NCI-H2081 (cell line): ENCODE measurements at places on chromosomes 11 and 22.

DNA sequence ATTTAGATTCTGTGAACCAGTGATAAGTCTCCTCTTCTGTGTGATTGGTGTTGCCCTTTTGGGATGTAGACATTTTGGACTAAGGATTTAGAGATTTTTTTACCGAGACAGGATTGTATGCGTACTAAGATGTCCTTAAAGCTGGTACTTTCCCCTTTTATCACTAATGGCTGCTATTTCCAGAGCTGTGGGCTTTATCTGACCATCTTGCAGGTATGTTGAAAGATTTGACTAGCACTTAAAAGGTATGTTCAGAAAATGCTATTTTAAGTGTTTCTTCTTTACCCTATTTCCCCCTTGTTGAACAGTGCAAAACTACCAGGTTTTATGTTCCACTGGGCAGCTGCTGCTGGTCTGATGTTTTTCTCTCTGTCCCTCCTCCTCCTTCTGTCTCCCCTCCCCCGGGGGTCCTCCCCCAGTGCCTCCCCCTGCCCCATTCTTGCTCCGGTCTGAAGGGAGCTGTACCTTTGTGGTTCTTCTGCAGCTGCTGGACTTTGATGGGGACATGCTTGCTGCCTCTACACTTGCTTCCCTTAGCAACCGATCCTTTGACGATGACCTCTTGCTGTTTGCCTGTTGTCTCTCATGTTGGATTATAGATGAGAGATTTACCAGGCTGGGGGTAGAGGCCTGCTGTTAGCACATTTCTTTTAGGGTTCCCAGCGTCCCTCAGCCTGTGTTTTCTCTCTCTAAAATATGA, 59.6 kb downstream of the ZNRF3 start:
- DNase-seq, result no peak

DNA sequence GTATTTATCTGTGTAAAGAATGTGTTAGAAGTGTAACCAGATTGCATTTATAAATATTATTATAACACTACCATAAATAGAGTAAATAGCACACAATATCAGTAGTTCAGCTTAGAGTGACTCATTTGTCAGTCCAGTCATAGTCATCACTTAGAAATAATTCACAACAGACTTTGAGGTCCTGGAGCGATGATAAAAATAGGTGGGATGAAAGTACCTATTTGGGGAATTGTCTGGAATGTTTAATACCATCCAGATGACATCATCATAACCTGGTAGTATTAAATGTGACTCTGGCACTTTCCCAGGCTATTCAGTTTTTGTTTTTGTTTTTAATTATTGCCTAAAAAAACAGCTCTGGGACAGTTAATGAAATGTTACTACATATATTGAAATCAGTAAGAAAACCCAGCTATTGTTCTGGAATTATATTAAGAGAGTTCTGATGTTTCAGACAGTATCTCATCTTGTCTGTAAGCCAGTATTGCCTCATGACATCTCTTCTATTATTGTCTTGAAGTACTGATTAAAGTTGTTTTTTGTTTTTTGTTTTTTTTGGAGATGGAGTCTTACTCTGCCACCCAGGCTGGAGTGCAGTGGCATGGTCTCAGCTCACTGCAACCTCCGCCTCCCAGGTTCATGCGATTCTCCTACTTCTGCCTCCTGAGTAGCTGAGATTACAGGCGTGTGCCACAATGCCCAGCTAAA, 74.8 kb downstream of the SIK2 start:
- DNase-seq, result no peak

DNA sequence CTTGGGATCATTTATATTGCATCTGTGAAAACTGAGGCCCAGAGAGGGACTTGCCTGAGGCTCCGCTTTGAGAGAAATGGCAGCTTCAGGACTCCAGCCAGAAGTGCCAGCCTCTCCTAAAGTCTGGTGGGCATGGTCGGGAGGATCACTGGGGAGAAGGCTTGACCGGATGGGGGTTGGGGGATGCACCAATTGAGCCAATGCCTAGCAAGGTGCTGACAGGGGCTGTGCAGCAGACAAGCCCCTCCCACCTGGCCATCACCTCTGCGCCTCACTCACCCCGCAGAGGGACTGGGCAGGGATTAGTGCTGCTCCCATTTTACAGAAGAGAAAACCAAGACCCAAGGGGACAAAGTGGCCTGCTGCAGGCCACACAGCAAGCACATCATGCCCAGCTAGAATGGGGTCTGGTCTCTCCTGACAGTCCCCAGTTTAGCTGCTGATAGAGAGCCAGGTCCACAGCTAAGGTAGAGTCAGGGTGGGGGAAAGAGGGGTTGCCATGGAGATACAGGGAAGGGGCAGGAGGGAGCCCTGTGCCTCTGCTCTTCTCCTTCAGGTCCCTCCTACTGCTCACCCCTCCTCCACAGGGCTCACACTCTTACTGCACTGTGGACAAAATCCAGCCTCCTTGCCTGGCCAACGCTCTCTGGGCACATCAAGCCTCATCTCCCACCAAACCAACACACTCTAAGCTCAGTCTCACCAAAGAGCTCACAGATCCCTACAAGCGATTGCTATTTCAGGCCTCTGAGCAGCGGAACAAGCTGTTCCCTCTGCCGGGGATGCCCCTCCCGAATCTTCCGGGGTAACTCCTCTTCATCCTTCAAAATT, 29.5 kb downstream of the TEF start:
- no peak for DNase-seq

DNA sequence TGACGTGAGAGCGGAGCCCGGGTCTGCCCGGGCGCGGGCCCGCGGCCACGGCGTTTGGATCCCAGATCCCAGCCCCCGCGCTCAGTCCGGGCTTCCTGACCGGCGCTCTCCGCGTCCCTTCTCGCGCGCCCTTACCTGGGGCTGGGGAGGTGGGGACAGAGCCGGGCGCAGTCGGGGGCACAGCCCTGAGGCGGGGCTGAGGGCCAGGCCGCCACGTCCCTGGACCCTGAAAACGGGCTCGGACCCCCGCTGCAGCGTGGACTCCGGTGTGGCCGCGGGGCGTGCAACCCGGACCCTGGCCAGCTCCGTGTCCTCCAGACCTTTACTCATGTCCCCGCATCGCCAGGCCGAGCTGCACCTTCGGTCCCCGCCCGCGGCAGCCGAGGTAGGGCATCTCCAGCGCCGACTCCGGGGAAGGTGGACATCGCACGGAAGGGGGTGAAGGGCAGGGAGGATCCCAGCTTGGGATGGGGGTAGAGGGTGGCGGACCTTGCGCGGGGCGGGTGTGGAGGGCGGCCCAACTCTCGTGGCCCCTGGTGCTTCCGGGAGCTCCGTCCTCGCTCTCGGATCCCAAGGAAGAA, 9.9 kb upstream of the AIFM3 start:
- DNase-seq, result no peak

DNA sequence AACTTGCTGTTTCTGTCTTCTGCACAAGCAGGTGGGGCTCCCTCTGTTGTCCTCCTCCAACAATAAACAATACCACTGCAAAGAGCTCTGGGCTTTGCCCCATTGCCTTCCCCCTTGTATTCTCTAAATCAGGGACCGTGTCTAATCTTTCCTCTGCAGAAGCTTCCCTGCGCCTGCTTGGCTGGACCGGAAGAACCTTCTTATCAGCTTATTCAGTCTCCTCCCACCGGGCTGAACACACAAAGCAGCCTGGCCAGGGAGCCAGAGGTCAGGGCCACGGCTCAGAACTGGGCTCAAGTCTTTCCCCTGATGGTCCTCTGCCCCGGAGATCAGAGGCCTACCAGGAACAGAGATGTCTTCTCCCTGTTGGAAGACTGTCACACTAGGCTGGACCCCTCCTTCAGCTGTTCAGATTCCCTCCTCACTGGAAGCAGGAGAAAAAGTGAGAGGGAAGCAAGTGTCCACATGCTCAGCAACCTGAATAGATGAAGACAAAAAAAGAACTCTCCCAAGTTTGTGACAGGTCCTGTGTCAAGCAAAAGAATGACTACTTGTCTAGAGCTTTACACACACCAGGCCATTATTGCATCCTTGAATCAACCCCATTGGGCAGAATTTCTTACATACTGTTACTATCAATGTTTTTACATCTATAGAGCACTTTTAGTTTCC, 63.7 kb downstream of the RAB30 start:
- peak; percentile 49 for DNase-seq

GRCh38 chr11:66686801-66687750, 9.4 kb upstream of the RBM4B start:
- no peak for DNase-seq

DNA sequence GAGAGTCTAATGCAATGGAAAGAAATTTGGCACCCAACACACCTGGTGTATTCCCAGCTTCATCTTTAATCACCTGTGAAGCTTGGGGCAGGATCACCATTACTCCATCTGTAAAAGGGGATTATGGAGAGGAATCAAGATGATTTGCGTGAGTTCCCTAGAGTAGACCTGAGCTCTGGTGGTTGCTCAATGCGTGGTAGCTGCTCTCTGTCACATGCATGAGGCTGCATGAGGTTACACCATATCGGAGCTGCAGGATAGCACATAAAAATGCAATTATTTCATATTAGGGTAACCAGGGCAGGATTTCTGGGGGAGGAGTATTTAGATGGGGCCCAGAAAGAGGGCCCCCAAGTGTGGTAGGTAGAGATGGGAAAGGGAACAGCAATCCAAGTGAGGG, 35.3 kb upstream of the CLMP start:
- no peak for DNase-seq

GRCh38 chr22:35399114-35399677, 744 bp upstream of the MCM5 start:
- DNase-seq, result no peak

GRCh38 chr11:81497202-81497804, 1236.4 kb downstream of the FAM181B start:
- DNase-seq, result peak; percentile 26

- DNase-seq, result no peak
Measured at GRCh38 chr22:37054056-37054395, 2.5 kb downstream of the KCTD17 start.

- DNase-seq, result no peak
Measured at GRCh38 chr11:113698515-113698914, 7.6 kb downstream of the TMPRSS5 start.

DNA sequence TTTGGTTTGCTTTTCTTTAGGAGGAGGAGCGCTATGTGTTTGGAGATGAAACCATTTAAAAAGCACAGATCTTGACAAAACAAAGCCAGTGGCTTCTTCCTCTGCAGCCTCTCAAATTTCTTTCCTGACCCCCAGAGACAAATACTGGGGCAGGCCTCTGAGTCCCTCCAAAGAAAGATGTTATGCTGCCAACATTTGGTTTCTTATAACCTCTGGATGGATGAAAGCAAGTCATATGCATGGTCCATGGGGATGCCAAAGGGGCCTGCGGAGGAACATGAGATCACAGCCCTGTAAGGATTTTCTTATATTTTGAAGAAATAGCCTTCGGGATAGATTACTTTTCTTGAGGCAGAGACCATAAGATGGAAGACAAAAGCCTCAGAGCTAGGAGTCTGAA, 179.1 kb downstream of the TENM4 start:
- no peak for DNase-seq

DNA sequence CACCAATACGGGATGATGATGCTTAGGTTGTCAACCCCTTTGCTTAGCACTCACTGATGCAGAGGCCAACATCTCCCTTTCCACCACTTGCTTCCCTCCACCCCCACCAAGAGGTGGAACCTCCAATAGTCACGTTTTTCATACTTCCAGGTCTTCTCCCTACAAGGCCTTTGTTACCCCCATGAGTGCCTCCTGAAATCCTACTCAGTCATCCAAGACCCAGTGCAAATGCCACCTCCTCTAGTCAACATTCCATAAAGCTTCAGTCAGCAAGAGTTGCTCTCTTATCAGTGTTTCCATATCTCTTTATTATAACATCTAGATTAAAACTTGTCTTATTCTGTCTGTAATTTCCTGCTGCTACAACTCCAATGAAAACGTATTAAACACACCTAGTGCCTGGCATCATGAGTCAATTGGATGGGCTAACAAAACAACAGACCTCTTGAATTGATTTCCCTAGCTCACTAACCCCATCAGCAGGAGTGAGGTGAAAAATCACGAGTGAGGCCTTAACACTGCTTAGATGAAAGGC, 370.7 kb upstream of the CCDC90B start:
- no peak for DNase-seq

DNA sequence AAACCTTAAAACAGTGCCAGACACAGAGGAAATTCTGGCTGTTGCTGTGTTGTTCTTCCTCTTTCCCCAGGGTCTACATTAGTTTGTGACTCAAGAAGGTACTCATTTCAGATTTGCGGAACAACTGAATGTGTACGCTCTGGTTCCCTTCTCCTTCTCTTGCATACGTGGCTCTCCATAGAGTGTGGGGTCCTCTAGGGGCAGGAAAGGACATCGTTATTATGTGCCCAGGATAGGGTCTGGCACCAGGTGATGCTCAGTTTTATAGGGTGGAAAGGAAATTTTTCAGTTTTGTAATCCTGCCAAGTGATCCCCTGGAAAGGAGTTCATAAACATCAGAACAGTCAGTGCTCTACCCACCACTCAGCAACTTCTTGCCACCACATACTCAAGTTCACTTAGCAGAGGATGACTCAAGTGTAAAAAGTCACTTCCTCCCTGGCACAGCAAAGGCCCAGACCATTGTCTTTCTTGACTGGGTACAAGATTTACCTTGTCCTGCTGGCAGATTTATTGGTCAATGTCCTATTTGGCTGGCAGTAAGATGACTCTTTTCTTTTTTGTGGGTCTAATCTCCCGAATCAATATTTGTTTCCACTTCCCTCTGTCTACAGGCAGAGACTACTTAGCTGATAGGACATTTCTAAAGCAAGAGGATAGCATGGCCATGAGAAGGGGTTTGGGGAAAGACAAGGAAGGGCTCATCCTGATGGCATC, 246.0 kb upstream of the TENM4 start:
- no peak for DNase-seq

DNA sequence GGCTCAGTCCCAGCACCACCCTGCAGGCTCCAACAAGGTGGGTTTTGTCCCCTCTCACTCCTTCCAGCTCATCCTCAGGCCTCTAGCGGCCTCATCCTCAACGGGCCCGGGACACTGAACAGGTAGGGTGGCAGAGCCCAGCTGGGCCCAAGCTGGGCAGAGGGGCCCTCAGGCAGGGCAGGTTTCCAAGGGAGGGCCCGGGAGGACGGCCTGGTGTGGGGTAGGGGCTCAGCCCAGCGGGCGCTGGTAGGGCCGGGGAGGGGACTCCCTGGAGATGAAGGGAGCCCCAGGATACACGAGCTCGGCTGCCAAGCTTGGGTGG, 2.5 kb upstream of the IFITM10 start:
- DNase-seq, result no peak

- no peak for DNase-seq
Measured at GRCh38 chr11:79046366-79046765, 394.5 kb downstream of the TENM4 start.

DNA sequence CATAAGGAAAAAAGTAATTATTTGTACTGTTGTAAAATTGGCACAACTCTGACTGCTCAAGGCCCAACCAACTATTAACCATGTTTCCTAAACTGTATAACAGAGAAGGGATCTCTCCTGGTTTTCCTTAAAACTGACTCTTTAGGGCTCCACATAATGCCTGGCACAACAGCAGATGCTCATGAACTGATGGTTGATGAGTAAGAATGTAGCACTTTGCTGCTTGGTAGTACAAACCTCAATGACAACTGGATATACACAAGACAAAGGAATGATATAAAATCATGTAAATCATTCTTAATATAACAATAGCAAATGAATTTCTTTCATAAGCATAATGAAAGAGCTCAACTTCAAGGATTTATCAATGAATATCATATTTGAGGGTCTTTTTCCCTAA, 11.7 kb downstream of the MSANTD2 start:
- DNase-seq, result no peak

- DNase-seq, result no peak
Measured at GRCh38 chr11:11732116-11732515, 109.7 kb upstream of the USP47 start.
